ENCODE measurements at places on chromosomes 3 and 15.

- DNase-seq, result no peak
Measured at GRCh38 chr15:78083186-78083585, 5.7 kb upstream of the TBC1D2B start.

DNA sequence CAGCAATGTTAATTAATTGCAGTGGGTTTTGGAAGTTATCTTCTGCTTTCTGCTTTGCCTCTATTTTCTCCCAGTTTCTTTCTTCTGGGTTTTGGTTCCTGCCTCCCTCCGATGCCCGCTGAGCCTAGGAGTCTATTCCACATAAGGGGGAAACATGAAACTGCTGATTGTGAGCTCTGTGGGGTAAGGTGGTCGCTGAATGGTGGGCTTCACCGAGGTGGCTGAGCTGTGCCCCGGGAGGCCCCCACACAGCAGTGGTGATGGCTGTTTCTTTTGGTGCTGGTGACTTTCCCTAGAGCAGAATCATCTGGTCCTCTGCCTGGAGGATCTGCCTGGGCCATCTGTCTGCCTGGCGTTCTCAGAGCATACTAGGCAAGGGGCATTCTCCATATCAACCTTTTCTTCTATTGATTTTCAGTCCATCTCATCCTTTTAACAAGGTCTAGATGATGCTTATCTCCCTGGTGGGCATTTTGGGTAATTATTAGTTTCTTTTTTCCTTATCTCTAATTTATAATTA lies 68.8 kb upstream of the ATP2B2 start:
- no peak for DNase-seq

GRCh38 chr3:107855710-107856109 lies 235.1 kb downstream of the CD47 start:
- DNase-seq, result no peak

- peak; percentile 44 for DNase-seq
Measured at GRCh38 chr3:195896361-195897080, 11.8 kb downstream of the TNK2 start.

GRCh38 chr3:120460862-120461261 lies 10.1 kb upstream of the FSTL1 start:
- DNase-seq, result no peak

GRCh38 chr3:75171630-75172230 lies 492.4 kb upstream of the FRG2C start:
- peak; percentile 11 for DNase-seq

DNA sequence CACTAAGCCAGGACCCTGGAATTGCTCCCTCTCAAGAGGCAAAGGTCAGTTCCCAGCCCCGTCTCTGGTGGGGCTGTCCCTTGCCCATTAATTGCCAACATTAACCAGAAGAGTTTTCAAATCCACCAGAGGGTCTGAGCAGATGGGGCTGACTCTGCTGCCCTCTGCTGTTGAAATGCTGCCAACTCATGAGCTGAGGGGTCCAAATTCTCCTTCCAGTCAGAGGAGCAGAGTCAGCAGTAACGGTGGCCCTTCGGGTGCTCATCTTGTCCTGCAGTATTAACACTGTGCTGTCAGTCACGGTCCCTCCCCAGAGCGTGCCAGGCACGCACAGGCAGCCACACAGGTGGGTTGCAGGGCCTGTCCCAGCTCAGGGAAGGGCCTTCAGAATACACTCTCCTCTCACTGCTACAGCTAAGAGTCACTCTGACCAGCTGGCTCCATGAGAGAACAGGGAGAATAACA lies 10.7 kb upstream of the SPTBN5 start:
- DNase-seq, result peak; percentile 45

- DNase-seq, result no peak
Measured at GRCh38 chr3:163929069-163929652, 1149.1 kb downstream of the SI start.

DNA sequence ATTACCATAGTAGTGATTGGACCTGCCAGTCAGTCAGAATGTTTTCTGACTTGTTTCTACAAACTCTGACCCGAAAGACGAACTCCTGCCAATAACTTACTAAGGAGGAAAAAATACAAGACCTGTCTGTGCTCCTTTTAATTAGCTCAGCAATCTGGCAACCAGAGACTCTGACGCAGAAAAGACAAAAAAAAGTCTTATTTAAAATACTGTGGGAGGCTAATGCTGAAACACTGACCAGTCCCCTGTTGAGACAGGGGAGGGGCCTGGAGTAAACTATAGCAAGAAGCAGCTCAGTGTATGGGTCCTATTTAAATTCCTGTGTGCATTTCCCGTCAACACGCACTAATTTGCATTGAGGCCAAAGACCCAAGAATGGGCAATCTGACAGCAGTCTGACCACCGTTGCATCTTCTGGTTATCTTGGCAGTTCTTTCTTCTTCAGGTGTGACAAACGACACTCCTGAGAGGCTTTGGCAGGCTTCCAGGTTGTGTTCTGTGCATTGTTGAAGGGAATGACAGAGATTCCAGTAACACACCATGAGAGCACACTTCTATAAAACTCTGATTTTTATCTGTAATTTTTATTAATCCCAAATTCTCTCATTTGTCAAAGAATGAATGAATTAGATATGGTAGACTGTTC lies 1114.3 kb downstream of the IGSF11 start:
- DNase-seq, result no peak

DNA sequence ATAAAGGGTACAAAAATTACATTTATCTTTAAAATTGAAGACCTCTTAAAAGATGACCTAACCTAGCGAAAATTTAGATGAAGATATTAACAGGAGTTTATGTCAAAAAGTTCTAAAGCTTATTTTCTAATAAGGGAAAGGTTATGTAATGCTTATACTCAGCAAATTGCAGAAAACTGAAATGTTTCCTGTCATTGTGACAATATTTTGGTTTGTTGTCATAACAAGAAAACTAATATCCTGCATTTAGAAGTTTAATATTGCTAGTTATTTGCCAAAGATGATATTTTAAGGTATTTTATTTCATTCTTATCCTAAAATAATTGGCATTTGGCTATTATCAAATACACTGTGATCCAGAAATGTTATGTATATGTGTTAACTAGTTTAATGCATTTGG lies 294.5 kb downstream of the C3orf38 start:
- DNase-seq, result no peak

GRCh38 chr3:52498137-52499054 lies 3.3 kb downstream of the STAB1 start:
- peak; percentile 41 for DNase-seq

DNA sequence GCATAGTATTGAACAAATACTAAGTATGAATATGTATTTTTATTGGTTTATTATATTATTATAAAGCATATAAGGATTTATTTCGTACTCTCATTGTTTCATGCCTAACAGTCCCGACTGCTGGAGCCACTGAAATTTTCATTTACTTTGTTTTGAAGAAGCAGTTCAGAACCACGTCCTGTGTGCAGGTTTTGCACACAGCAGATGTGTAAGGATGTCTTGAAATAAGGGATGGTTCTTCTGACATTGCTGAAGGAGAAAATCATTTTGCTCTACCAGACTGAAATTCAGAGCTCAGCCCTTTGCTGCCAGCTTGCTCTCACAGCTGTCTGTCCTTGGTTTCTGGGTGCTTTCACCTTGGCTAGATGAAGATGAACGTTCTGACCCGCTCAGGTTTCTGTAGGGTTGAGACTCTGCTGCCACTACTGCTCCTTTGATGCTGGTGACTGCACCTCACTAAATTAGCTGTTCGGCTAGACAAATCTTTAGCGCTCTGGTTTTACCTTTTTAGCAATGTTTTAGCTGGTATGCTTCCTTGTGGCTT lies 54.2 kb downstream of the UBE2E1 start:
- DNase-seq, result no peak

DNA sequence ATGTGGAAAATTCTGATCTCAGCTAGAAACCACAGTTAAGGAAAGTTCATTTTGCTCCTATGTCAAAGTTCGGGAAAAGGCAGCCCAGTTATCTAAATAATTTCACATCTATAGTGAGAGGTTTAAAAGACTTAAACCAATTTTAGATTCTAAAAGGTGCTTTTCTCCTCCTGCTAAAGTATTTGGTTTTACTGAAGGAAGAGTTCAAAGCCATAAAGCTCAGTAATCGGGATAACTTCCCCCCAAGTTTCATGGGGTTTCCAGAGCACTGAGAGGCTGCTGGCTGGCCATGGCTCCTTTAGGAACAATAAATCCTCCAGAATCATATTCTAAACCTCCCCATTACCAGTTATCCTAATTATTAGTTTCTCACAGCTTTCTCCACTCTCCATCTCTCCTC lies 38.2 kb downstream of the ZIC4 start:
- no peak for DNase-seq

GRCh38 chr15:50261981-50262380 lies 3.5 kb downstream of the HDC start:
- no peak for DNase-seq

- DNase-seq, result peak; percentile 63
Measured at GRCh38 chr3:43155464-43156121, 49.7 kb upstream of the POMGNT2 start.

DNA sequence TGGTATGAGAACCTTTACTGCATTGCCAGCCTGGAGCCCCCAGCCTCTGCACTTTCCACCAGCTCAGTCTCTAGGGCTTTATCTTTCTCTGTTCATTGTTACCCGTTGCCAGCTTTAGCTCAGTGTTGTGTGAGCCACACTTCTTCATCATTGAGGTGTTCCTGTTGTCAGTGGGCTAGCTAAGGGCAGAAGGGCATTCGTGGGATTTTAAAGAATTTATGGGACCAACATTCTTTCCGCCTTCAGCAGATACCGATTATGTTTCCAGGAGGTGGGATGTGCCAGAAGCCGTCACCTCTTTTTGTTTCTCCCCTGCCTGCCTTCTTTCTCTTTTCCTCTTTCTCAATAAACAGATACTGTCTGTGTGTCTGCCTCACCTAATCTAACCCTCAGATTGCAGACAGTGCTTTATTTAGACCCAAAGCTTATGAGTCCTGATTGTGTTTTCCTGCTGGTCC lies 64.5 kb downstream of the PGPEP1L start:
- DNase-seq, result no peak

- DNase-seq, result no peak
Measured at GRCh38 chr3:11651900-11652299, 8.2 kb upstream of the VGLL4 start.

DNA sequence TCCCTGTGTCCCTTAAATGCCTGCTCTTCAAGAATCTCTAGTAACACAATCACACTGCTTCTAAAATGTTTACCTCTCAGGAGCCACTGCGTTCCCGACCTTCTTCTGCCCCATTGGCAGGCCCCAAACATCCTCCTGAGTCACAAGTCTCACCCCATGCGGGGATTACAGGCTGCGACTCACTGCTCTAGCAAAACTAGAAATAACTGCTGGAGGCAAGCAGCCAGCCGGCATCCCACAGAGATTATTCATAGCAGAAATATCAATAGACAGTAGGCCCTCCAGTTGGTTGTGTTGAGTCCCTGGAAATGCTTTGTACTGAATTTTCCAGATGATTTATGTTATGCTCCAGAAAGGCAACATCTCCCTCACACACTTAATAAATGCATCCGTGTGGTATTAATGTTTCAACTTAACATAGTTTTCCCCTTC lies 64.8 kb downstream of the RFTN1 start:
- peak; percentile 32 for DNase-seq

DNA sequence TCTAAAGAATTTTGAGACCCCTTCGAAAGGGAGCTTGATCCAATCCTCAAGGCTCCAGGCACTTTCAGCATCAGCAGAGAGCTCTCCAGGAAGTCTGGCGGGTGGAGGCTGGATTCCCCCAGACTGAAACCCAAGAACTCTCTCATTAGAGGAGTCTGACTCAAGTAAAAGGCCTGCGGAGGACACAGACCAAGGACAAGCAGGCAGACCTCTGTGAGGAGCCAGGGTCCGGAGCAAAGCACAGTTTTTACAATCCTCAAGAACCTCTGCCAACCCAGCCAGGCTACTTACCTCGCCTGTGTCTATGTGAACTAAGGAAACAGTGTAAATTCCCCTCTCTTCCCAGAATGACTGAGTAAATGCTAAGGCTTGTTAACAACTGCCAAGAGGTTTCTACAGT lies 86.2 kb downstream of the FBN1 start:
- DNase-seq, result no peak

DNA sequence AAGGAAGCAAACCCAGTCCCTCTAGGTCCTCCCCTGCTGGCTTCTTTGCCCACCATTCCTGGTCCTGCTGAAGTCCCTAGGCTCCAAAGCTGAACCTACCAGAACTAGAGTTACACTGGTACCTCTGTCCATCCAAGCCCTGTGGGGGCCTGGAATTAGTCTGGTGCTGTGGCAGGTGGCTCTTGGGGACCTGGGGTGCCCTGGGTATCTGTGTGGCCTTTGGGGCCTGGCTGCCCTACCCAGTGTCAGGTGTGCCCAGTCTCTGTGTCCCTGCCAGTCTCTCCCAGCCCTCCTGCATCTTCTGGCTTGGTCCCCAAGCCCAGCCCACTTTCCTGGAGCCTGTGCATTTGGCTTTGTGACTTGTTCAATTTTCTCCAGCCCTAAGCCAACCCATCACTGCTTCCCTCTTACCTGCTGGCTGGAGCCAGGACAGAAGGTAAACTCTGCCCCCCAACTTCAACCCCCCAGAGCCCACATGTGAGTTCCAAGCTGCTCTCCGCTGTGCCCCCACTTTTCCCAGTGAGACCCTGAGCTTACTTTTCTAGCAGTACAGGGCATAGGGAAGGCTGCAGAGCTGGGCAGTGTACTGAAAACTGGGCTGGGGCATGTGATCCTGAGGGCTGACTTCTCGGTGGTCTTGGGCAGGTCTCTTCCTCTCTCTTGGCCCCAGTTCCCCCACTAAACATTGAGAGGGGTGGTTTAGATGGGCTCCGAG lies 28.3 kb upstream of the HHATL start:
- DNase-seq, result no peak

DNA sequence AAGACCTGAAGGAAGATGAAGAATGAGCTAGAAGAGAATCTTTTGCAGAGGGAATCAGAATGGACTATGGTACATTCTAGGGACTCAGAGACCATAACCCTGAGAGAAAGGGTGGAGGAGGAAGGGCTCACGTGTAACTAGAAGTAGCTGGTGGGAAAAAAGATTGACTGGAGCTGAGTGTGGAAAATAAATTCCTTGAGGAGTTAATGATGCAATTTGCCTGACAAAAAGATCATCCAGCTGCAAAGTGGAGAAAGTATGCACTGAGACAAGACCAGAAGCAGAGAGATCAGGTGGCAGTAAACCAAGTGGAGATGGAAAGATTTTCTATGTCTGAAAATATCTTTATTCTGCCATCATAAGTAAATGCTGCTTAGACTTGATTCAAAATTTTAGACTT lies 52.9 kb upstream of the TBL1XR1 start:
- DNase-seq, result no peak

DNA sequence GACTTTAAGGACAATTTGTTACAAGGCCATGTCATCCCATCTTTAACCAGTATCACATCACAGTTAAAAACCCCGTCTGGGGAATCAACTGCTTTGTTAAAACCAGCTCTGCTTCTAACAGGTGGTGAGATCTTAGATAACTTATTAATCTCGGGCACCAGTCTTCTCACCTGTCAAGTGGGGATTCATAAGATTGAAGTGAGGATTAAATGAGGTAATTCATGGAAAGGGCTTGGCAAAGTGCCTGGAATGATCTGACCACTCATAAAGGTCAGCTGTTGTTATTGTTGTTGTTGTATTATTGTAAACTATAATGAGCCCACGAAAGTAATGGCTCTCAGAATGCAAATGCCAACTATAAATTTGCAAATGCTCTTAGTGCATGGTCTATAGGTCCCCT lies 30.1 kb upstream of the SLC24A5 start:
- DNase-seq, result no peak
